ENCODE measurements at places on chromosomes 2 and 18.
A peak's percentile ranks its signal among the peaks of the same experiment; 100 is the strongest.

- no peak for DNase-seq
Measured at GRCh38 chr18:45321520-45321919, 293.8 kb upstream of the SLC14A2 start.

DNA sequence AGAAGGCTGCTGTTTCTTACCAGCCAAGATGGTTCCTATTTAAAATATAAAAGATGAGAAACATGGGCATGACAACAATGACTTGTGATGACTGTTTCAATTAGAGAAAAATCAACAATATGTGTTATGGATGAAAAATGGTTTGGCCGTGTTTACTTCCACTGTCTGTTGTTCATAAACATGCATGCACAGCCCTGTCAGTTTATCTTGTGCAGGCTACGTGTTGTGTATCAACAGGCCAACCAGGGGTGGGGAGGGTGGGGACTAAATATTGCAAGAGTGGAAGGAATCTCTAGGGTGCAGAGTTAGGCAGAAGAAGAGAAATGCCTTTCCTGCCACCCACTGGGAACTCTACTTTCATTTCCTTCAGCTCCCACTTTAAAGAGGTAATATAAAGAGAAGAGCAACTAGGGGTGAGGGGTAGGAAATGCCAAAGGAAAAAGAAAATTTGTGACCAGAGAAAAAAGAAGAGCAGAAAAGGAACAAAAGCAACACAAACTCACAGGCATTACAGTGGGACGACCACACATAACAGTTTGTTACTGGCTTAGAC lies 116.8 kb upstream of the MEIS1 start:
- DNase-seq: no peak

GRCh38 chr18:42025974-42026625 lies 71.1 kb downstream of the PIK3C3 start:
- peak; percentile 18 for DNase-seq

DNA sequence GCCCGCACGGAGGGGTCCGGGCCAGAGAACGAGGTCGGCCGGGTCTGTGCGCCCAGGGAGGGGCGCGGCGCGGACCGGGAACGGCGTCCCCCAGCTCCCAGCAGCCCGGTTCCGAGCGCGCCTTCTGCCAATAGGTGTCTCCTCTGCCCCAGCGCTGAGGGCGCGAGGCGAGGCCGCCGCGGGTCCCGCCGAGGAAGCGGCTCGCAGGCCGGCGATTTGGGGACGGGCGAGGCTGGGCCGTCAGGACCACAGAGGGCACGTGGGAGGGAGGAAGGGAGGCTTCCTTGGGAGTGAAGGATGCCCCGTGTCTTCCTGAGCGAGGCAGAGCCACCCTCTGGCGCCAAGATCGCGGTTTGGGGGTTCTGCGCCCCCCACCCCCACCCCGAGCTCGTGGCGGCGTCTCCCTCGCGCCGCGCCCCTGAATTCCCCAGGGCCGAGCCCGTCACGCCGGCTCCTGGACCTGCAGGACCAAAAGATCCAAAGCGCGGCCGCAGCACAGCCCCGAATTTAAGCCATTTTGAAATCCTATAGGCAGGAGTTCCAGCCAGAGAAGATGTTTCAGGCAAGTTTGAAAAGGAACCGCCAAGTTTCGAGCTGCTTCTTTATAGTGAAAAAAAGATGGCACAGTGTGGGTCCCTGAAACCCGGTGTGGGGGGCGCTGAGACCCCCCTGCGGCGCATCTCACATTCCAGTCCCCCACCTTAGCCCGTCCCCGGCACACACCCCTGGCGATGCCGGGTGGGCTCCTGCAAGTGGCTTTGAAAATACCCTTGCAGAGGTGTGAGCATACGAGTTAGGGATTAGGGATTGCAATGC lies 909 bp downstream of the NFATC1 start:
- peak; percentile 43 for DNase-seq

DNA sequence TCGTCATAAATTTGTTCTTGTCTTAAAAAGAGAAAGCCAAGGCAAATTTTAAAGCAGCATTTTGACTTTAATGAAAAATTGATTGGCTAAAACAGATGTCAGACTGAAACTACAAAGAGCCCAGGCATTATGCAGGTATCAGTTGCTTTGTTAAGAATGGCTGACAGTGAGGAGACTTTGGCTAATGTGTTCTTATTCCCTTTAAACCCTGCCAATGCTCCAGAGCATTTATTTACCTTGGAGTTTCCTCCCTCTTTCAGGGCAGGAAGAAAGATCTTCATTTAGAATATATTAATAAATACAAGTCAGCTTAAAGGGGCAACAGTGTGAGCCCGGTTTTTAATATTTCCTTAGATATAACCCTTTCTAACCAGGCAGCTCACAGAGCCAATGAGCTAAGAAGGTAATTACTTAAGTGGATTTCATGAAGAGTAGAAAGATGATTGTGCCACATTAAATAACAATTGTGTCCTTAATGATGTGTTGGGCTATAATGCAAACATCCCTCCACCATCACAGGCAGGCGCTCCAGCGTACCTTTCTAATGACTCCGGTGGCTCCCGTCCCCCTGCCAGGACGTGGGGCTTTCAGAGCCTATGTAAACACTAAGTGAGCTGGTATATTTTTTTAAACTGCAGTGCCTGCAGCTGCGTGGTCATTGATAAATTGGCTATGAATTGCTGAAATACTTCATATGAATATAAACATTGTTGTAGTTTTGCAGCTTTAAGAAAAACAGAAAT lies 349.4 kb upstream of the POU3F3 start:
- no peak for DNase-seq

DNA sequence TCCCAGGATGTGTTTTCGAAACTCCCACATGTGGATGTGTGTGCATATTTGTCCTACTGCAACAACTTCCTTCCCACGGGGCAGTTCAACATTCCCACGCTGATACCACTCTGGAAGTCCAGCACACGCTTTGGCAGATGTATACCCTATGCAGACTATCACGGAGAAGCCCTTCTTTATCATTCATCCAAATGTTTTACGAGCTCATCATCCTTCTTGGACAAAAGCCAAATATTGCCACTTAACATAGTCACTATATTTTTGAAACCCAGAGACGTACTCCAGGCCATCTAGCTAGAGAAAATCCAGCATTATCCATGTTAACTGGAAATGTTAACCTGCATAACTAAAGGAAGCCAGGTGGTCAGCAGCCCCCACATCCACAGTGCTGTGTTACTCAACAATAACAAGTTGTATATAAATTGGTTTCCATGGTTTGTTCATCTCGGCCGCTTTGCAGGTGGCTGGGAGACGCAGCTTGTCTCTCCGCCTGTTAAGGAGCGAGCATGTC lies 131.5 kb downstream of the ZNF532 start:
- no peak for DNase-seq

DNA sequence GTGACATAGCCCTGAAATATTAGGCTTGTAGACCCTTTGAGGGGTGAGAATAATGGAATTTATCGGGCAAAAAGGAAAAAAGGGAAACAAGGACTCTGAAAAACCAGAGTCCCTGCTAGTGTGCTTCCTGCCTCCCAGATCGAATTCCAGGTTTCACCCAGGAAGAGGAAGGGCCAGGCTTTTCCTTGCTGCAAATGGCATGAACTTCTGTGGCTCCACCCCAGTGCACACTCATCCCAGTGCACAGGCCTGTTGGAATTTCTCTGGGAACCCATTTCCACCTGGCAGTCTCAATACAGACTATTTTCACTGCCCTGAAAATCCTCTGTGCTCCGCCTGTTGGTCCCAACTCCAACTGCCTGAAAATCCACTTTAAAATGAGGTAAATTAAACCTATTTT lies 29.9 kb downstream of the C18orf54 start:
- no peak for DNase-seq

DNA sequence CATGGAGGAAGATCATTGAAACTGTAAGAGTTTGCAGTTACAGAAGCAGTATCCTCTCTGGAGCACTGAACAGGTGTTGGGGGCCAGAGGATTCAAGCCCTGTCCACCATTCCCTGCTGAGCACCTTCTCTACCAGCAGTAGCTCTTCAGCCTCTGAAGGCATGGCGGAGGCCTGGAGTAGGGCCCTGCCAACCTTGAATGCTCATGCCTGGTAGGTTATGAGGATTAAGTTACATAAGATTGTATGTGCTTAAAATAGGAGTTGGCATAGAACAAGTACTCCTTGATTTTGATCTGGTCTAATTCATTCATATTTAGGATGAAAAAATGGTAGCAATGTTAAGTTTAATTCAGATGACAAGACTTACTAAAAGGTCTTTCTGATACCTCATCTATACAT lies 40.2 kb downstream of the FMNL2 start:
- no peak for DNase-seq

- no peak for DNase-seq
Measured at GRCh38 chr2:141341444-141341843, 789.4 kb downstream of the LRP1B start.

GRCh38 chr2:120483355-120483754 lies 137.4 kb downstream of the INHBB start:
- no peak for DNase-seq

- DNase-seq: no peak
Measured at GRCh38 chr2:238423561-238424312, 3.0 kb upstream of the ASB1 start.

- DNase-seq: no peak
Measured at GRCh38 chr2:18544171-18544570, 16.3 kb downstream of the RDH14 start.

GRCh38 chr2:159722580-159722979 lies 10.3 kb downstream of the MARCHF7 start:
- no peak for DNase-seq

DNA sequence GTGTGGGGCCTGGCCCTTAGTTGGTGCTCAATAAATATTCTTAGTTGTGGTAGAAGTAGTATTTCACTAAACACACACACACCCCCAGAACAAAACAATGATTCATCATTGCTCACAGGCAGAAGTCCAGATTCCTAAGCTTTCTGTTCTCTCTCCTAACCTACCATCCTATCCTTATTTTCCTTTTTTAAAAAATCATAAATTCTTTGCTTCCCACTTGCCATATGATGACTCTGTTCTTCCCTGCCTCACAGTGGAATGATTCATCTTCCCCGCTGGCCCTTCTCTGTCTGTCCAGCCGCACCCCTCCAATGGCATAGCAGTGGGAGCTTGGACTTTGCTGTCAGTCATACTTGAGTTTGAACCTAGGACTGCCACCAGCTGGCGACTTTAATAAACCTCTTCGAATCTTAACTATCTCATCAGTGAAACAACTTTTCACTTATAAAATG lies 5.2 kb downstream of the EML6 start:
- no peak for DNase-seq

- DNase-seq: no peak
Measured at GRCh38 chr2:8496079-8496478, 185.8 kb upstream of the ID2 start.

- no peak for DNase-seq
Measured at GRCh38 chr2:54083021-54083420, 32.4 kb upstream of the ACYP2 start.

GRCh38 chr2:105723431-105723830 lies 21.3 kb upstream of the NCK2 start:
- DNase-seq: no peak

- DNase-seq: no peak
Measured at GRCh38 chr2:232336981-232337720, 41.4 kb upstream of the ALPP start.

DNA sequence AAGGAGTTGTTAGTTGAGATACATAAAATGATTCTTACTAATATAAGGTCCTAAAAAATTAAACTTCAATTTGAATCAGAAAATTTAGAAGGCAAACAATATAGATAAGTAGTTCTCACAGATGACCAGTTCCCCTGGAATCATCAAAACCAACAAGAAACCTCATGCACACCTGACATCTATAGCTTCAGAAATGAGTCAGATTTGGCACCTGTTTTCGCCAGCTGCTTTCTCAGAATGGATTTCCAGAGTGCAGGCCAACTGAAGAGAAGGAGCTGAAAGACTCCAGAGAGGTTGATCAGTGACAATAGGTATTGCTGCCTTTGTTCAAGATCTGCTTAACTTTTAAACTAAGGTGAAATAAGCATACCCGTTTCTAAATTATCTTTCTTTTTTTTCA lies 192.4 kb downstream of the RDH14 start:
- DNase-seq: no peak

GRCh38 chr2:23599667-23600066 lies 214.7 kb downstream of the KLHL29 start:
- DNase-seq: no peak

GRCh38 chr2:68292108-68292710 lies 27.5 kb downstream of the CNRIP1 start:
- DNase-seq: no peak

DNA sequence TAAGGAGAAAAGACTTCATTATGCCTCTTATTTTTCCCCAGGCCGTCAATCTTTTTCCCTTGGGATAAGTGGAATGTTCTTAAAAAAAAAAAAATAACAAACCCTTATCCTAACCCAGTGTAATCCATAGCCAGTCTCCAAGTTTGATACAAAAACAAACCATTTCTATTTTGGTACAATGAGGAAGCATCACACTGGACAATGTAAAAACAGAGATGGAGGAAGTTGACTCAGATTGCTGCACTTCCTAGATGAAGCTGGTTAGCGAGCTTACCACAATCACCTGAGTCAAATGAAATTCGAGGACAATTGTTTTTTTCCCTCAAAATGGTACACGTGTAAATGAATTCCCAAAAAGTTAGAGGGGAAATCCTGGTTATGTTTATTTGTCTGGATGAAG lies 259.7 kb downstream of the TCF4 start:
- no peak for DNase-seq

GRCh38 chr2:234047361-234047760 lies 3.1 kb upstream of the SPP2 start:
- no peak for DNase-seq

- no peak for DNase-seq
Measured at GRCh38 chr18:6595666-6596065, 133.8 kb upstream of the ARHGAP28 start.

- no peak for DNase-seq
Measured at GRCh38 chr18:74669136-74669798, 71.6 kb downstream of the ZNF407 start.

DNA sequence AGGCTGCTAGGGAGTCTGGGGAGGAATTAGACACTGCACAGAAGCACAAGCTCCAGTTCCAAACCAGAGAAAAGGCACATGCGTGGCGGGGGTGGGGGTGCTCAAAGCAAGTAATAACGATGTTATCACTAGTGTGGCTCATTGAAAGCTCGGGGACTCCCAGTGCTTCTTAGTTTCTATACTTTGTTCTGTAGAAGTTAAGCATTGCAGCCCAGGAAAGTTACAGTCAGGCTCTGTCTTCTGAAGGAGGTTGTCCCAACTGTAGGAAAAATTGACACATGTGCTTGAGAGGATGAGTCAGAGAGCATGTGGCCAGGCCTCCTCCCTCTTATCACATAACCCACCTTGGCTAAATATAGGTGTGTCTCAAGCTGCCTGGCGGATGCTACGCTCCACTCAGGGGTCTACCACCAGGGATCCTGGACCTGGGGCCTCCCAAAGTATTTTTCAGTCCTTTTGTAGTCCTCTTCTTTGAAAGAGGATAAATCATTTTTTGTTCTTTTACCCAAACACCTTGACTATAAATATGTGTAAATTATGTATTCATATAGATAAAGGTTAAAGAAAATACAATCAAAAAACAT lies 3.8 kb downstream of the GALNT5 start:
- DNase-seq: peak; percentile 84

Data from T-helper 2 cell treated with Interferon-gamma antibody and Interleukin-4, amounts not matched to agents 5 μg/mL and 100 μg/mL, for 36 hours (primary cell).